ACHN (cell line): ENCODE measurements at places on chromosomes 5 and 9.

GRCh38 chr9:118038713-118039112 lies 334.5 kb downstream of the TLR4 start:
- no peak for DNase-seq

DNA sequence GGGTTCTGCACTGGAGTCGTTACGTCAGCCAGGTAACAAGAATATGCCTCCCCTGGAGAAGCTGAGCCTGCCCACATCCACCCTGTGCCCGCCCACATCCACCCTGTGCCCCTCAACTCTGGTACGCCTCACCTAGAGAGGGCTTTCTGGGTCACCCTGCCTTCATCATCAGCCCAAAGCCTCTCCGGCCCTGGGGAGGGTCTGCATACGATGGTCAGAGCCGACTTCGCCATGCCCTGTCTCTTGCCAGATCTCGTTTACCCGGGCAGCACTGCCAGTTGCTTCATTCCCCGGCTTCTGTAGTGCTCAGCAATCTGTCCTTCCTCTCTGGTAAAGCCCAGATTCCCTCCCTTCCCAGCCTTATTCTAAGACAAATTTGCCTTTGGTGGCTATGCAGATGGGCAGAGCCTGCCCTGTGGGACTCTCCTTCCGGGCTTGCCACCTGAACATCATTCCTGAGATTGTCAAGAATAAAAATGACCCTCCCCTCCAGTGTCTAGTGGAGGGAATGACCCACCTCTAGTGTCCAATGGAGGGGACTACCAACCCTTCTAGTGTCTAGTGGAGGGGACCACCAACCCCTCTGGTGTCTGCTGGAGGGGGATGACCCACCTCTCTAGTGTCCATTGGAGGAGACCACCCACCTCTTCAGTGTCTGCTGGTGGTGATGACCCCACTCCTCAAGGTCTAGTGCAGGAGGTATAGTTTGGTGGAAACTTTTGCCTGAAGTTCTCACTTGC lies 3.4 kb downstream of the PLEKHG4B start:
- DNase-seq: no peak

- no peak for DNase-seq
Observed at GRCh38 chr5:125294844-125295243, 548.4 kb upstream of the ZNF608 start.

DNA sequence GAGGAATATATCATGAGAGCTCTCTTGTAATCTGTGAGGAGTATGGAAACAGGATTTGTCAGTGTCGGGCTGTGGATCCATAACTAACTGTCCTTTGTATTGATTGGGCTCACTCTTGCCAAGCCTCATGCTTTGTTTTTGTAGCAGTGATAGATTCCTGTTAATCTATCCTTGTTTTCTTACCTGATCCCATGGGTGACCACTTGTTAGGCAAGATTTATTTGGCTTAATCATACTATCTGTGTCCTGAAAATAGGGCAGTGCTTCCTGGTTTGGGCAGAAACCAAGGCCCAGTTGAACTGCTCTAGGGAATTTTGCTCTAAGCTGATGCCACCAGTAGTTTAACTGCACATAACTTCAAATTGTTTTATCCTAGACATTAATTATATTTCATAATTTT lies 6.1 kb downstream of the NDFIP1 start:
- no peak for DNase-seq

- no peak for DNase-seq
Observed at GRCh38 chr5:6603643-6604042, 29.2 kb downstream of the NSUN2 start.

DNA sequence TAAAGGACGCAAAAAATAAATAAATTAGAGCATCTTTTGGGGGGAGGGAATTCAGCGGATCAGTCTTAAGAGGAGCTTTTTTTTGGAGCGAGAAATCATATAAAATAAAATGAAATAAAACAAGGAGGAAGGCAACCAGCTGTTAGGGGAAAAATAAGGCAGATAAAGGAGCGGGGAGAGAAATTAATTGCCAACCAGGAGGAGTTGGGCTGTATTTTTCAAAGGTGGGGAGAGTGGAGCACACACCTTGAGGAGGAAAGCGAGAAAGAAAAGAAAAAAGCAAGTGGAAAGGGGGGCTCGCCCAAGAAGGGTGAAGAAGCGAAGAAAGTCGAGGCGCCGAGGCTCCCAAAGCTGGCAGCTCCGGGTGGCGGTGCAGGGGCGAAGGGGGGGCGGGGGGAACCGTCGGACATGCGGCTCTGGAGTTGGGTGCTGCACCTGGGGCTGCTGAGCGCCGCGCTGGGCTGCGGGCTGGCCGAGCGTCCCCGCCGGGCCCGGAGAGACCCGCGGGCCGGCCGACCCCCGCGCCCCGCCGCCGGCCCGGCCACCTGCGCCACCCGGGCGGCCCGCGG lies at the start of gene PAPPA:
PAPPA (plus strand) TSS at position 27 of the 569 bp plus-strand sequence; CDS start at position 409, 382 bp downstream.
- DNase-seq: no peak

DNA sequence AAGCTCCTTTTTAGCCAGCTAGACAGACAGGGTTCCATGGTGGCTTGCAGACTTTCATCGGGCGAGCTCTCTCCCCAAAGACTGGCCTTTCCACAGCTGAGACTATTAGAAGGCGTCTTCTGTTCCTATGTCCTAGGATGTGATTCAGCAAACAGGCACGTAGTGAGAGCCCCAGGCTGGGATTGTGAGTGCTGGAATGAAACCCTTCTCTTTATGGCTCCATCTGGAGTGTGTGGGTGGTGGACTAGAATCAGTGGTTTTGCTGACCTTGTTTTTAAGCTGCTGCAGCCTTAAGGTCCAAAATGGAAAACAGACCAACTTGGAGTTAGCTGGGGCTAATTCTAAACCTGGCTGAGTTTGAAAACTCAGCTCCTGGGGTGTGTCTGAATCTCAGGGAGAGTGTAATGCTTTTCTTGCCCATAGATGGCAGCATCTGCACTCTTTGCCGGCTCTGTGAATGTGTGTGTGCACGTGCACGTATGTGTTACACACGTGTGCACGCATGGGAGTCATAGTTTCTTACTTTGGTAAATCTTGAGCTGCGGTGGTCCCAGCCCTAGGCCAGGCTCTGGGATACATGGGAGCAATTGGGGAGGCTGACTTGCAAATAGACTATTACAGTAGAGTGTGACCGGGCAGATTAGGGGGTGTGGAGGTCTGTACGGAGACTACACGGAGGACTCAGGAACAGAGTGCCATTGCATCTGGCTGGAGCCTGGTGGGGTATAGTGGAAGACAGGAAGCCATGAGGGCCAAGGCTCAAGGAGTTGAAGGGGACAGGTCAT lies 10.7 kb downstream of the GSN start:
- peak; percentile 71 for DNase-seq

- no peak for DNase-seq
Observed at GRCh38 chr9:72415163-72415562, 50.2 kb upstream of the ZFAND5 start.

- DNase-seq: no peak
Observed at GRCh38 chr5:119276978-119277377, 78.8 kb upstream of the TNFAIP8 start.

- no peak for DNase-seq
Observed at GRCh38 chr9:78133751-78134150, 102.1 kb upstream of the CEP78 start.

DNA sequence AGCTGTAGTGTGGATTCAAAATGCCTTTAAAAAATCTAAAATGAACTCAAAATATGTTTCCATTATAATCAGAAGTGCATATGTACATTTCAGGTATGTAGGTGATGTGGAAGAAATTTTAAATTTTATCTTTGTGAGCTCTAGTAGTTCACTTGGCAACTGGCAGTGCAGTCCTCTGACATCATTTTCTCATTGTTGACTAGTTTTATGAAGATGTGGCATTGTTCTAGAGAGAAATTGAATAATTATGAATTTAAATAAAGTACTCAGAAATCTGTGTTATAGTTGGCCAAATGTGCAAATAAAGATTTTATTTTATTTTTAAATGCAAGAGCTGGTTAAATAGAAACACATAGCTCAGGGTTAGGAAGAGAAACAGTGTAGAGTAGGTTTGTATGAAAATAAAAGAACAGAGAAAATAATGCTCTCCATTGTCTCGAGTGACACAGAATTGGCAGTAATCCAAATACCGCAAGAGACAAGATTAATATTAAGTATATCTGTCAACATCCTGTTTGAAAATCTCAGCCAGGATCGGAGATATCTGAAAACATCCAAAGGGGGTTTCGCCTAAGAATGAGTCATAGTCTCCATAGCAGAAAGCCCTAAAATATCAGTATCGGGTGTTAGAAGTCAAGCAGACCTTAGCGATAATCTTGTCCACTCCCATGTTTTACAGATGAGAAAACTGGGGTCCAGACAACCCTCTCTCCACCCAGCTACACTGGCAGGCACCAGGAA lies 189.4 kb downstream of the CCDC192 start:
- no peak for DNase-seq

DNA sequence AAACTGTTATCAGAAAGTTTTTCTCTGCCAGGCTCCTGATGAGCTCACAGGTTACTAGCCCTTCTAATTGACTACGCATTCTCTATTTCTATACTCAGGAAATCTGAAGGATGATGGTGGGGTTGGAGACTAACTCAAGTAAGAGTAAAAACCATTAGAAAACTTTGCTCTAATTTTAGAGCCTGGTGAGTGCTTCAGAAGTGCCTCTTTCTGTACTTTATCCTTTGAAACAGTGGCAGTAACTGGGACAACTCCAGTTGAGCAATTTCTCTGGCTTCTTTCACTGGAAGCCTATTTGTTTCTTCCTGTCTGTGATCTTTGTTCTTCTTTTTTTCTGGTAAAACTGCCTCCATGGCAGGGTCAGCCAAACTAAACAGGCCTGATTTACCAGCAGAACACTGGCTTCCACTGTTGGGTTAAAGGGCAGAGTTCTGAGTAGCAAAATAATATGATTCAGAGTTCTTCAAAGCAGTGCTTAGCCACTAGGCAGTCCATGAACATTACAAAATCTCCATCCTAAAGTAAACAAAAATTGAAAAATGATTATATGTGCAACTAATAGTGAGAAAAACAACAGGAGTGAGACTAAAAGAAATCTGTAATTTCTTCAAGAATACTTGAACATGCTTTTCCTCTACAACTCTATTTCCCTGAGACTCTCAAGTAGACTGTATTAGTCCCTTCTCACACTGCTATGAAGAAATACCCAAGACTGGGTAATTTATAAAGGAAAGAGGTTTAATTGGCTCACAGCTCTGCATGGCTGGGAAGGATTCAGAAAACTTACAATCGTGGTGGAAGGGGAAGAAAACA lies 79.8 kb downstream of the MROH2B start:
- DNase-seq: no peak

DNA sequence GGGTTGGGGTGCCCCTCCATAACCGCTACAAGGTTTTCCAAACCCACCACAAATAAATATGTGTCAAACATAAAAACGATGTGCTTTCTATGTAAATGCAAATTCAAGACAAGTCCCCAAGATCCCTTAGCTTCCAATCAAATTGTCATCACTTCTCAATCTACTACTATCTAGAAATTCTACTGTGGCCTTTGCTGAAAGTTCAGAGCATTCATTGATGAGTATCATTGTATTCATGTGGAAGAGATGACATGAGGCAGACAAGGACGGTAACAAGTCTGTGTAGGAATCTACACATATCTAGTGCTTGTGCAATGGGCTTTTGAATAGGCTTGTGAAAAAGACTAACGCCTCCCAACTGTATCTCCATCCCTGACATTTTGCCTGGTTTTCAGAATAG lies 524.6 kb downstream of the PDE4D start:
- DNase-seq: no peak

DNA sequence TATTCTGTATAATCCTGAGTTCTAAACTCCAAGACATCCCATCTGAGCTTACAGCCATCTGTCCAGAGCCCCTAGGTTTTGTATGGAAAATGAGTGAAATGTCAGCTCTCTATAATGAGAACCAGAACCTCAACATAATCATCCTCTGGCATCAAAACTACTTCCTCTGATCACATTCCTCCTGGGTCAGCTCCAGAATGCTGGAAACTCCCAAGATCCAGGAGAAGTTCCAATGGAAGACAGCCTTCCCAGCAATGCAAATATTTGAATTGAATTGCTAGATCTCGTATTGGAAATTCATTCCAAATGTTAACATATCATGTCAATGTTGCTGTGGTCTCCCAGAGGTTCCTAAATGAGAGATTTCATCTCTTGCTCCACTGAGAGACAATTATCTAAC lies 23.8 kb downstream of the C9 start:
- DNase-seq: no peak

- no peak for DNase-seq
Observed at GRCh38 chr9:136678624-136679023, 8.6 kb downstream of the AGPAT2 start.

GRCh38 chr9:79681576-79681975 lies 109.8 kb downstream of the TLE4 start:
- DNase-seq: no peak

- no peak for DNase-seq
Observed at GRCh38 chr9:89801341-89801740, 196.5 kb downstream of the GADD45G start.

DNA sequence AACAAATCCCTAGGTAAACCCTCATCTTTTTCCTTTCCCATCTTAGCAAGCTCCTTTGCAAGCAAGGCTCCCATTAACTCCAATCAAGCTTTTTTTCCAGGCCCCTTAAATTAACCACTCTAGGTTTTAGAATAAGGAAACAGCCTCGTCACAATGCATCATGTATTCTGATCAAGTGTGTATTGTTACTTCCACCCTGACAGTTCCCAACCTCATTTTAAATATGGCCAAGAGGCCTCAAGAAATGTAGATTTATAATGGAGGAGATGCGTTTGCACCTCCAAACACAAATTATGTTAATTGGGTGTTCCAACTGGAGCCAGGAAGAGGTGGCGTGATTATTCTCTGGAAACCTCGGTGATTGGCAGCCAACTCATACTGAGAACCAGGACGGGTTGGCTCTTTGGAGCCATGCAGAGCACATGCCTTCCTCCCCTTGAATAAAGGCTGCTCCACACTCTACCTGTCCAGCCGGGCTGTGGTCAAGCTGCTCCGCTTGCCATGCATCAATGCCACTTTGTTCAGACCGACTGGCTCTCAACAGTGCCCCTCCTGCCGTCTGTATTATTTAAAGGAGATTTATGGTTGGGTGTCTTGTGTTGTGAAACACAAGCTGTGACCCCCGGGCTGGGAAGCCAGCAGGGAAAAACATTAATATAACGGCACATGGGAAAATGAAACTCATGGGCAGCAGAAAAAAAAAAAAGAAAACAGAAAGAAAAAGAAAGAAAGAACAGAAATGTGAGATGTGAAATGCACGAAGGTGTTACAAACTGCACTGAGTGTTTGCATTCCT lies 191.1 kb downstream of the EBF1 start:
- DNase-seq: no peak

DNA sequence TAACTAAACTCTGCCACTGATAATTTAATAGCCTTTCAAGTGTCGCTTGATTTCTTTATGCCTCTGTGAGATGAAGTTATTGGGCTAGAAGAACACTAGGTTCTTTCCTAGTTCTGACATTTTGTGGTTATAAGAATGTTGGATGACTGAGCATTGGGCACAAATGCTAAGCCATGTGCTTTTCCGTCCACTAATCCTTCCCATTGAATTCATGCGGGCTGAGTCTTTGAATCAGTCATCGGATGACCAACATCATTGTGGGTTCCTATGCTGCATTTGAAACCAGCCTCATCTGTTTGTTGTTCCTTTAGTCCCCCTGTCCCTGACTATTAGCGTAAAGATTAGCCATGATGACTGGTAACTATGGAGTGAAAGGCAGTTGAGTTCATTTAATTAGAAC lies 58.5 kb downstream of the ALDH1A1 start:
- no peak for DNase-seq

GRCh38 chr9:117413346-117414219 lies 1.3 kb downstream of the ASTN2 start:
- no peak for DNase-seq
